ENCODE measurements at places on chromosomes 1 and 21. TPM values are rescaled to one million over a fixed set of nuclear protein-coding genes. Genes with fewer than 3 reads are reported as not detected.

- no peaks in the 10 kb centered on the region for H3K36me3 ChIP-seq
- H3K27me3 ChIP-seq = no peaks in the 10 kb centered on the region
- no peak overlapping the region for H3K4me3 ChIP-seq
- no peak overlapping the region for H3K27ac ChIP-seq
- DNase-seq = no peak
- peaks cover 25% of the 10 kb centered on the region for H3K4me1 ChIP-seq
These were observed 43.5 kb downstream of the PRKAA2 start for GRCh38 chr1:56688522-56689026.

GRCh38 chr1:85857991-85858390, 149.8 kb upstream of the ZNHIT6 start:
- no peaks in the 10 kb centered on the region for H3K27me3 ChIP-seq
- no peak for DNase-seq
- H3K27ac ChIP-seq = no peak overlapping the region
- no peaks in the 10 kb centered on the region for H3K36me3 ChIP-seq

- H3K4me1 ChIP-seq = no peaks in the 10 kb centered on the region
- no peak overlapping the region for H3K27ac ChIP-seq
- no peak overlapping the region for H3K4me3 ChIP-seq
- H3K36me3 ChIP-seq = no peaks in the 10 kb centered on the region
- H3K27me3 ChIP-seq = no peaks in the 10 kb centered on the region
- no peak for DNase-seq
These were observed 22.5 kb upstream of the SIKE1 start for GRCh38 chr1:114803001-114803400.

GRCh38 chr1:215957663-215958062, 390.6 kb downstream of the KCTD3 start:
- DNase-seq = no peak
- no peak overlapping the region for H3K4me3 ChIP-seq
- no peak overlapping the region for H3K27ac ChIP-seq
- H3K27me3 ChIP-seq = no peaks in the 10 kb centered on the region
- no peaks in the 10 kb centered on the region for H3K36me3 ChIP-seq

- H3K27ac ChIP-seq = no peak overlapping the region
- no peaks in the 10 kb centered on the region for H3K36me3 ChIP-seq
- peaks cover 35% of the 10 kb centered on the region for H3K4me1 ChIP-seq
- H3K4me3 ChIP-seq = peak overlapping the region; percentile 84
These were observed 1.6 kb downstream of the TRAF5 start for GRCh38 chr1:211328084-211328694.

DNA sequence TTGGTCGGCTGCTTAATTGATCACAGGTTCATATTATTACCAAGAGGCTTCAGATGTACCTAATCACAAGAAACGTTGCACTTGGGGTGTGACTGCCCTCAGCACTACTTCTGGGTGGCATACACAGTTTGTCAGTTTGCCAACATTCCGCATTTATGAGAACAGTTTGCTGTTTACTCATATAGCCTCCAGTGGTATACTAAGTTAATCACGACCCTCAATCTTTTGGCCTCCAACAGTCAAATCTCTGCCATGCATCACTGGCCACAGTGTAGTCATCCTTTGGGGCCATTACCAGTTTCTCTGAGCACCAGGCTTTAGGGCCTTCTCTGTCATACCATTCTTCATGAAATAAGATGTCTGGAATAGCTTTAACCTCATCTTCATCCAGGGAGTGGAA, 62.8 kb upstream of the BCL9 start:
- no peak overlapping the region for H3K27ac ChIP-seq
- peaks cover 12% of the 10 kb centered on the region for H3K27me3 ChIP-seq
- no peaks in the 10 kb centered on the region for H3K36me3 ChIP-seq
- no peak for DNase-seq

GRCh38 chr1:32972814-32973428, 8.3 kb upstream of the RNF19B start:
- H3K4me3 ChIP-seq = peak overlapping the region; percentile 47
- H3K36me3 ChIP-seq = no peaks in the 10 kb centered on the region
- H3K27ac ChIP-seq = no peak overlapping the region
- peaks cover 7% of the 10 kb centered on the region for H3K4me1 ChIP-seq
- DNase-seq = no peak

GRCh38 chr21:33374080-33374449, 29.1 kb upstream of the IFNGR2 start:
- no peak overlapping the region for H3K27ac ChIP-seq
- no peak for DNase-seq
- H3K27me3 ChIP-seq = no peaks in the 10 kb centered on the region
- H3K36me3 ChIP-seq = no peaks in the 10 kb centered on the region
- peaks cover 13% of the 10 kb centered on the region for H3K4me1 ChIP-seq
- no peak overlapping the region for H3K4me3 ChIP-seq

The PER3 gene
- 7.0 TPM for total RNA-seq

All from esophagus squamous epithelium (tissue), 5 donors.